ENCODE measurements at places on chromosomes 3 and 15.
A peak's percentile ranks its signal among the peaks of the same experiment; 100 is the strongest.

- no peak for DNase-seq
Observed at GRCh38 chr15:63530752-63531299, 26.4 kb downstream of the USP3 start.

- DNase-seq, result no peak
Observed at GRCh38 chr3:115217678-115218451, 70.8 kb upstream of the ZBTB20 start.

GRCh38 chr15:75229191-75230015 is 27.7 kb downstream of the C15orf39 start:
- no peak for DNase-seq

- DNase-seq, result no peak
Observed at GRCh38 chr3:60599586-60599985, 651.7 kb downstream of the FHIT start.

- no peak for DNase-seq
Observed at GRCh38 chr3:56321892-56322291, 146.4 kb downstream of the ERC2 start.

DNA sequence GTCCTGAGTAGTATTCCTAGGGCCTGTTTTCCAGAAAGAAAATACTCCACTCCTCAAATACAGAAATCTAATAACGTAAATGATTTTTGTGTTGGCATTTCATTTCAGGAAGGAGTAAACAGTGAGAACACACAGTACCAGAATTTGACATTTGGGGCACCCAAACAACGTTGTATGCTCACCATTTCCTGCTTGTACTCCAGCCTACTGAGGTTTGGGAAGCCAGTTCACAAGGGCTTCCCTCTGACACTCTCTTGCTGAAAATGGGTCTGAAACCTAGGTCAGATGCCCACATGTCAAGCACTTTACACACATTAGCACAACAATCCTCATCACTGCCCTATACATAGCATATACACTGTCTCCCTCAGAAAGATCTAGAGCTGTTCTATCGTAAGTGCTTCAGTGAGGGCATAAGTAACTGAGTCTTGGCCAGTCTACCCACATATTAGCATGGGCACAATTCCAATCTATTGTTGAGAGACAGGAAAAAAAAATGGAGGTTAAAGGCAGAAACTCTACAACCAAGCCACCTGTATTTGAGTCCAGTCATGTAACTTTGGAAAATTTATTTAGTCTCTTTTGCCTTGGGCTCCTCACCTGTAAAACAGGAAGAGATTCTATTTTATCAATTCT is 43.5 kb upstream of the RSL24D1 start:
- no peak for DNase-seq

- DNase-seq, result no peak
Observed at GRCh38 chr3:172303181-172303580, 145.1 kb downstream of the GHSR start.

- no peak for DNase-seq
Observed at GRCh38 chr15:25439369-25439836, 579 bp upstream of the UBE3A start.

DNA sequence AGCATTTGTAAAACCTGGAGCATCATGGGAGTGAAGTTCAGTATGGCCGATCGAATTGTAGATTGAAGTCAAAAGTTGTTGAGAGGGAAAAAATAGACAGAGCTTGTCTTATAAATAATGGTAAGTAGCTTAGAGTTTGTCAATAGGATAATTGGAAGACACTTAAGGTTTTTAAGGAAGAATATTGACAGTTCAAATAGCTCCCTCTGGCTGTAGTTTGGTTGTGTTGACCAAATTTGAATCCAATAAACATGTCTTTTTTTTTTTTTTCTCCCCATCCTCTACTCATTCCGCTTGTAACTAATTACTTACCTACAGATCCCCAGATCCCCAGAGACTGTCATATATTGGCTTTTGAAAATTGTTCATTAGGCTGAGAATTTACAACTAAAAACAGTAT is 677.0 kb downstream of the AGBL1 start:
- no peak for DNase-seq

- DNase-seq, result no peak
Observed at GRCh38 chr3:177536873-177537272, 339.6 kb upstream of the TBL1XR1 start.

GRCh38 chr15:67836134-67836455 is 3.8 kb downstream of the RNU6-1 start:
- DNase-seq, result no peak

- DNase-seq, result no peak
Observed at GRCh38 chr15:40355976-40356585, 1.9 kb upstream of the DISP2 start.

DNA sequence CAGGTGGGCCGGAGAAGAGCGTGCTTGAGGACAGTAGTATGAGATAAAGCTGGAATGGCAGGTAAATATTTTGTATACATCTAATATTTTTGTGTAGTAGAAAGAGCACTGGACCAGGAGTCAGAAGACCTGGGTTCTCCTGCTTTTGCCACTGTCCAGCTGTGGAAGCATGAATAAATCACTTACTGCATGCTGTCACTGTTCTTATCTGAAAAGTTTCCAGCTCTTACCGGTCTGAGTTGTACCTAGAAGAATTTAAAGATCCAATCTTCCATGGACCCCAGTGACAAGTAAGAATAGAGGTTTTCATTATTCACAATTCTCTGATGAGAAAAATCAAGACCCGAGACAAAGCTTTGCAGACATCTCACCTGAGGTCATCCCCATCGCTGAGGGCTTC is 5.9 kb downstream of the XPC start:
- no peak for DNase-seq

GRCh38 chr3:142976621-142977398 is 13.3 kb upstream of the PAQR9 start:
- peak; percentile 93 for DNase-seq

DNA sequence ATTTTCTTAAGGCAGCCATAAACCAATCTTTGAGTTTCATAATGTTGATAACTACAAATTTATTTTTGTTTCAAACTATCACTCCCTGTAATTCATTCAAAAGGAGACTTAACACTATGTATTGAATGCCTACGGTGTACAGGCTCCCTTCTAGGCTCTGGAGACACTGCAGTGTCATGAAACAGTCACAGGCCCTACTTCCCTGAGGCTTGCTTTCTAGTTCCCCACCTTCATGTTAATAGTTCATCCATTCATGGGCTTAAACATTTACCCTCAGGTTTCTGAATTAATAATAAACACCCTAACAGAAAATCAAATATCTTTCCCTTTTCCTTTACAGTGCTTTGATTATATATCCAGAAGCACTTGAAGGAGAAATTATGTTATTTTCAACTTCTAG is 168.7 kb downstream of the CHL1 start:
- no peak for DNase-seq

DNA sequence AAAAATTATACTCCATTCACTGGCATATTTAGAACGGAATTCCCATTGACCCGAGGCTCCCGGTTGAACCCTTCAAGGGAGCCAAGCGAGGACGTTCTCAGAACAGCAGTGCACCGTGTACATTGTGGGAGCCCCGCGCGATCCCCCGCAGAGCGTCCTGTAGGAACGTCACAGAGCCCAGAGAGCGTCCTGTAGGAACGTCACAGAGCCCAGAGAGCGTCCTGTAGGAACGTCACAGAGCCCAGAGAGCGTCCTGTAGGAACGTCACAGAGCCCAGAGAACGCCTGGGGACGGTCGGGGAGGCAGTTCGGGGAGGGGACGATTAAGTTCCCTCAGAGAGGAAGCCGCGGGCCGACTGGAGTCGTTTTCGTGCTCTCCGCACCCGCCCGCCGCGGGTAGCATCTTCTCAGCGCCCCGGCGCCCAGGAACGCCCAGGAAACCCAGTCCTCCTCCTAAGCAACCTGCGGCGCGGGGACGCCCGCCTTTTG is 506 bp upstream of the ATP1B3 start:
- peak; percentile 84 for DNase-seq

- no peak for DNase-seq
Observed at GRCh38 chr3:176219970-176220369, 977.3 kb downstream of the TBL1XR1 start.

GRCh38 chr3:17032407-17033034 is 147.8 kb downstream of the PLCL2 start:
- DNase-seq, result no peak

DNA sequence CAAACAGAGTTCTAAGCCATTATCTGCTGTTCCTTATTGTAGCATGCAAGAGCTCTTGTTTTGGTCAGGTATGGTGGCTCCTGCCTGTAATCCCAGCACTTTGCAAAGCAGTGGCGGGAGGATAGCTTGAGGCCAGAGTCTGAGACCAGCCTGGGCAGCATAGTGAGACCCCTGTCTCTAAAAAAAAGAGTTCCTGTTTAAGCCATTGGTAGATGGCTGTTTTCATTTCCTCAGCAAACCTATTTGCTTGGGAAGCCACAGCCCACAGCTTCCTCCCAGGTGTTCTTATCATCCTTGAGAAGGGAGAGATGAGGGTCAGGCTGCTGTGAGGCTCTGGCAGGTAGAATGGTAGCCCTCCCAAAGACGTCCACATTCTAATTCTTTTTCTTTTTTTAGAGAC is 24.4 kb upstream of the FAM81A start:
- DNase-seq, result no peak

DNA sequence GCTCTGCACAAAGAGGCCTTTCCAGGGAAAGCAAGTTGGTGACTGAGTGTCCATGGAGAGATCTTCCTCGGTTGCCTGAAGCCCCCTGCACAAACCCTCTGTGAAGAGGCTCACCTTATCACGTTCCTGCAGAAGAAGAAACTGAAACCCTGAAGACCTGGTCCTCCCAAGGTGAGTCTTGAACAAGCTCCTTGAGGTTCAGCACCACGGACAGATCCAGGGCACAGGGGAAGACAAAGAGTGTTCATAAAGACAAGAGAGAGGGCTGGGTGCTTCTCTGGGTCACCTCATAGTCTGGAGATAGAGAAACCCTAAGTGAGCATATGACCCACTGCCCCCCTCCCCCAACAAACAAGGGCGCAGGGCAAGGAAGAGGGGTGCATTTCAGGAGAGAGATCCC is 21.7 kb upstream of the TBC1D21 start:
- DNase-seq, result no peak

DNA sequence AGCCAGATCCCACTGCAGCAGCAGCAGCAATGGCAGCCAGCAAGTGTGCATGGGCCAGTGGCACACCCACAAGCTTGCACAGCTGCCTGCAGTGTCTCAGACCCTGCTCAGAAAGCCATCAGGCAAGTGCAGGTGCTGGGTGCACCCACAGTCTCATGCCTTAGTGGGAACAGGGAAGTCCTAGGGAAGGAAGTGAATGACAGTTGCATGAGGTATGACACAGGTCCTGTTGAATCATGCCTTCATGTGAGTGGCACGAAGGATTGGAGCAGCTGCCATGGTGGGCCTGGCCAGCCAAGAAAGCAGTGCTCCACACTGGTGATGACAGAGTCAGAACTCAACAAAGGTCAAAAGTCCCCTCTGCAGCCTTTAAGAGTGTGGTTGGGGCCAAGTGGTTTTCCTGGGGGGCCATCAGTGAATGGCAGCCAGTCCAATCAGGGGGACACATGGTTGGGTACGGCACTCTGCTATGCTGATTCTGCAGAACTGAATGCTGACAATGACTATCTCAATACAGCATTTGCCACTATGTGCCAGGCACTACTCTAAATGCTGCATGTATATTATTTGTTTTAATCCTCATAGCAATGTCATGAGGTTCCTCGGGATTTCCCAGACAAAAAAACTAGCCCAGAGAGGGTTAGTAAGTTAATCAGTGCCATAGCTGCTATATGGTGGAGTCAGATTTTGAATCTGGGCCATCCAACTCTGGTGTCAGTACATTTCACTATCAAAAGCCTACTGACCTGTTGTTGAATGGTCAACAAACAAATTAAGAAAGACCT is 94.3 kb downstream of the AQP9 start:
- no peak for DNase-seq

GRCh38 chr3:78632925-78633553 is 1134.8 kb downstream of the ROBO1 start:
- no peak for DNase-seq

GRCh38 chr15:78093242-78094020 is 1.1 kb downstream of the SH2D7 start:
- no peak for DNase-seq

DNA sequence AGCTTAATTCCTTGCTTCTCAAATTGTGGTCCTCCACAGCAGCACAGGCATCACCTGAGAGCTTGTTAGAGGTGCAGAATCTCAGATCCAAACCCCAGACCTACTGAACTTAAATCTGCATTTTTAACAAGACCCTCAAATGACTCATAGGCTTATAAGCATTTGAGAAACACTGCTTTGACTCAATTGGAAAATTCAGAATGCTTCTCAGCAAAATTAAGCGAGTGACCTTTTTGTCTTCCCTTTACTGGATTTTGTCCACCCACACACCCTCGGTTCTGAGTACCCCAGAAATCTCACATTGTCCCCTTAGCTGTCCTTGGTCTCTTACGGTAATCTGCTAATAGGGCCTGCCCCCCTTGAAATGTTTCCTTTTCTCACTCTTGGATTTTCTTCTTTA is 17.9 kb downstream of the CD80 start:
- DNase-seq, result no peak

- DNase-seq, result no peak
Observed at GRCh38 chr3:16614033-16615031, 9.1 kb upstream of the DAZL start.

DNA sequence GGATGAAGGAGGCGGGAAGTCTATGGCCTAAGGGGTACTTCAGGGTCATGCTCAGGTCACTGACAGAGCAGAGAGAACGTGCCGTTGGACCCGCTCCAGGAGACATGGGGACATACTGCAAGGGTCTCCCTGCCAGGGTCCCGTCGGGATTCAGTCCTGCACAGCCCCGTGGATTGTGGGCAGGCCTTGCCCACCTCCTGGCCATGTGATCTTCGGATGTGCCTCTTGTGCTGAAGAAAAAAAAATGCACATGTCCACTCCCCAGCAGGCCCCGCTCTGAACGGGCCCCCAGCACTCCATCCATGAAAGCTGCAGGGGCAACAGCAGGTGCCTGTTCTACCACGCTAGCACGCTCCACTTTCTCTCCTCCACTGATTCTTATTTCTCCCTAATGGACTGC is 22.9 kb downstream of the ST8SIA2 start:
- DNase-seq, result no peak

DNA sequence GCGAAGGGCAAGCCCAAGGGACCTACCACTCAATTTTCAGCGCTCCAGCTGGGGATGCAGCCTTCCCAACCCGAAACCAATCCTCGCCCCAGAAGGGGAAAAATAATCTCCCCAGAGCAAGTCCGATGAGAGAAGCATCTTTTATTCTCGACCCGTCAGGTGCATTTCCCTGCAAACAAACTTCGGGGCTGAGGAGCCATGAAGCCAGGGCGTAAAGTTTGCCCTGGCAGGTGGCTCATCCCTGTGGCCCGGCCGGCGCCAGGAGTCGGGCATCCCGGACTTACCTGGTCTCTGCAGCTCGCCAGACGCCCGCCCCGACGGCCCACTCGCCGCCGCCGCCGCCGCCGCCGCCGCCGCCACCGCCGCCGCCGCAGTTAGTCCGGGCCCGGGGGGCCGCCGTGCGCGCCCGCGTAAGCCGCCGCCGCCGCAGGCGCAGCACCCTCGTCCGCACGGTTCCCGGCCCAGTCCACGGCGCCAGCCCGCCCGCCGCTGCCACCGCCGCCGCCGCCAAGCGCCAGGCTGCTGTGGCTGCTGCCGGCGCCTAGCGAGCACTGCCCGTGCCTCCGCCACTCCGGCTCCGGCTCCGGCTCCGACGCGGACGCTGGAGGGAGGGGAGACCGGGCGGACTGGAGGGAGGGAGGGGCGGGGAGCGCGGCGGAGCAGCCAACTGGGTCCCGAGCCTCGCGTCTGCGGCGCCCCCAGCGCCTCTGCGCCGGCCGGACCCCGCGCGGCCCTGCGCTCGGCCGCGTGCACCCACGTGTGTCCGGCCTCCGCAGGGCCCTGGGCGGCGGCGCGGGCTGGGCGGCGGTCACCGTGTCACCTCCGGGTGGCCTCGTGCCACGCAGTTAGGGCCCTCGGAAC is at the start of gene CNTN3:
TSS of gene CNTN3 (minus strand) at position 553 of the 861 bp plus-strand sequence. CDS start 93,547 bp downstream, outside the sequence.
- peak; percentile 51 for DNase-seq

Measured in Right ventricle myocardium superior (tissue), 1 donor.